ENCODE measurements at places on chromosomes 12 and 14.

- DNase-seq, result peak; percentile 35
Measured at GRCh38 chr12:104750061-104750460, 208.0 kb downstream of the SLC41A2 start.

- no peak for DNase-seq
Measured at GRCh38 chr14:52802597-52802996, 11.2 kb upstream of the GNPNAT1 start.

GRCh38 chr14:93035917-93036651, 79.6 kb downstream of the ITPK1 start:
- DNase-seq, result no peak

DNA sequence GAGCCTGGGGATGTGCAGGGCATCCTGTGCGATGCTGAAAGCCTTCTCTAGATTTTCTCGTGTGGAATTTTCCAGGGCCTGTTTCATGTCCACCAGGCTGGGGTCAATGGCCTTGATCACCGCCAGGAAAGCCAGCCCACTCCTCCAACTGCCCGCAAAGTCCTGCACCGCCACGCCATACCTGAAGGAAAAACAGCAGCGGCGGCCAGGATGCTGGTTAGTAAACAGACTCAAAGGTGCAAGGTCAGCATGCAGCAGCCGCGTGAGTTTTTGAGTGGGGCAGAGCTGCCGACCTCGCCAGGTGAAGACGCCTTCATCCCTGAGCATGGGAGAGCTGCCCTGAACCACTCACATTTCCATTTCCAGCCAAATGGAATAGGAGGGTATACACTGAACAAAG, 53.4 kb upstream of the DICER1 start:
- no peak for DNase-seq

GRCh38 chr12:107662484-107662883, 23.1 kb upstream of the PWP1 start:
- DNase-seq, result no peak

GRCh38 chr14:58749066-58749669, 111.4 kb downstream of the DACT1 start:
- DNase-seq, result peak; percentile 71

DNA sequence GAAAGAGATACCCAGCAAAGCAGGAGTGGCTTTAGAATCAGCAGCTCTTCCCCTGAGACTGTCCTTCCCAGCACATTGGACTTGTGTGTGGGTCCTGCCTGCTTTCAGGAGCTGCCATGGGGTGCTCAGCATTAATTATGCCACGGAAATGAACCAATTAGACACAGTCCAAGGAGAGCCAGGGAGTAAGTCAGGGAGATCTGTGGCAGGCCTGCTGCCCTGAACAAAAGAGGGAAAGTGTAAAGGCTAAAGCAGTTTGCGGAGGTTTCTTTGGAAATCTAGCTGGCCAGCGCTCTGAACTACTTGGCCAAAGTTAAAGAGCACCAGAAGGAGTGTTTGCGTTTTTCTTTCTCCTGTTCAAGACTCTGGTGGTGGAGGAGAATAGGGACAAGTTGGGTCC, 65.7 kb upstream of the SRSF5 start:
- DNase-seq, result no peak

GRCh38 chr14:61904946-61905345, 142.7 kb downstream of the SNAPC1 start:
- no peak for DNase-seq

DNA sequence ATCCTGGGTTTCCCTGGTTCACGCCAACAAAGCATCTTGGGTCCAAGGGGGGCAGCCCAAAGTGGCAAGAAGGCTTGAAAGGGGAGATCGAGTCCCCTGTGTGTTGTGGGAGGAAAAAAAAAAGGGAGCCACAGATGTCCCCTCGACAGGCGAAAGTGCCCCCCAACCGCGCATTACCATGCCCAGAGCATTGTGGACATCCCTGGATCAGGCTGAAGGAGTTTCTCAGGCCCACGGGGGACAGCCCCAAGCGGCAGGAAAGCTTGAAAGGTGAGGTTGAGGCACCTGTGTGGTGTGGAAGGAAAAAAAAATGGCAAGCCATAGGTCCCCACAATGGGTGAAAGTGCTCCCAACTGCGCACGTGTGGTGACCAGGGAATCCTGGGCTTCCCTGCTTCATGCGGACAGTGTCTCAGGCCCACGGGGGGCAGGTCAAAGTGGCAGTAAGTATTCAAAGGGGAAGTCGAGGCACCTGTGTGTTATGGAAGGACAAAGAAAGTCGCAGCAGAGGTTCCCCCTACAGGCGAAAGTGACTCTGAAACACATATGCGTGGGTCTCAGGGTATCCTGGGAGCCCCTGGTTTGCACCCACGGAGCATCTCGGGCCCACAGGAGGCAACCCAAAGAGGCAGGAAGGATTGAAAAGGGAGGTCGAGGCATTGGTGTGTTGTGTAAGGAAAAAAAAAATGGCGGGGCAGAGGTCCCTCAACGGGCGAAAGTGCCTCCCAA, 580.1 kb downstream of the ALG10 start:
- no peak for DNase-seq

DNA sequence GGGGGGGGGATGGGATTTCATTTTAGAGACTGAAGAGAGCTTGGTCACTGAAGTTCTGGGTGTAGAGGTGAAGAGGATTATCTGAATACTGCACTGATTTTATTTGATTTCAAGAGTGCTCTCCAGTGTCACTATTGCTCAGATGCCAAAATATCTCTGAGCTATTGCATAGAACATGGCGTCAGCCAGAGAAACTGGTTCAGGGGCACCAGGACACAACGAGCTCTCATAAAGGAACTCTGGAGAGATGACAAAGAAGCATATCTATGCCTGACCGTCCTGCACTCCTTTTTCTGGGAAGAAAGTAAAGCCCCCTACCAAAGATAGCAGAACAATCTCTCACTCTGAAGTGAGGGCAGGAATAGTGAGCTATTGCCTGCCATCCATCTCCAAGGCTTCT, 2.0 kb downstream of the SLC7A8 start:
- DNase-seq, result no peak

DNA sequence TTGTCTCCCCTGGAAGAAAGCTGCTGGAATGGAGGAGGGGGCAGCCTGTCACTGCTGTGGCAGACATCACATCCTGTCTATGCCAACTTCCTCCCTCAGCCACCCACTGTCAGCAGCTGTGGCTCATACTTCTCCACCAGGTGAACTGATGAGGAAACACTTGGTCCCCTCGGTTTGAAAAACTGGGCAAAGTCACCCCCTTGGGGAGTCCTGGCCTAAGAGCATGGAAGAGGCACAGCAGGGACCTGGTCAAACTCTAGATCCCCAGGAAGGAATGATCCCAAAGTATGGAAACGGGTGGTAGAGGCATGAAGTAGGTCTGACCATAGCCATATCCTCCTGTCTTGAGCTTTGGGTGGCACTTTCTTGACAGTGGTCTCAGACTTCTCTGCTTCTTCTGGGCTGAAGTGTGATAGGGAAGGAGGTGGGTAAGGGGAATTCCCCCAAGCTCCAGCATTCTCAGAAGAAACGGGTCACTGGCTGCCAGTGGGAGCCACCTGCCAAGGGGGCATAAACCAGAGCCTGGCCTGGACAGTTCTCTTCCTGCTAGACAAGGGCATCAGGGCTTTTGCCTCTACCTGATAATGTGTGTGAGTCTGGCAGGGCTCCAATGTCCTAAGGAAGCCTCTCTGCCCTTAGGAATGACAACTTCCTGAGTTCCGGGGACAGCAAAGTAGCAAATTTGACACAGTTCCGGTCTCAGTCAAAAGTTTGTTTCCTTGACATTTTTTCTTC, 36.0 kb downstream of the FMNL3 start:
- no peak for DNase-seq

- DNase-seq, result no peak
Measured at GRCh38 chr12:69816082-69816481, 8.9 kb upstream of the MYRFL start.

GRCh38 chr12:94157181-94157580, 8.8 kb downstream of the PLXNC1 start:
- DNase-seq, result no peak

DNA sequence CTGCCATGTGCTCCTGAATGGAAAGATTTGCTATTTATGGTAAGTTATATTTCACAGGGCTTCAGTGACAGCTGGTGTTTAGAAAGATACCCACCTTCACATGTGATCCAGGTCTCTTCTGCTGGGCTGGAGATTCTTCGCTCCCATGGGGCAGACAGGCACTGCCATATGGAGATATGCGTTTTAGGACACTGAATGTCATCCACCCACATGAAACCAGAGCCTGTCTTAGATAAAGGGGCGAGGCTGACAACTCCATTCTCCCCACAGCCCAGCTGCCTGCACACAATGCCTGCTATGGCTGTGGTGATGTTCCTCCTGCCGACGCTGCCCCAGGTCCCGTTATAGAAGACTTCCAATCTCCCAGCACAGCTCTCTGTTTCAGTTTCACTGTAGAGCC, 69.4 kb downstream of the ACSM4 start:
- DNase-seq, result no peak

DNA sequence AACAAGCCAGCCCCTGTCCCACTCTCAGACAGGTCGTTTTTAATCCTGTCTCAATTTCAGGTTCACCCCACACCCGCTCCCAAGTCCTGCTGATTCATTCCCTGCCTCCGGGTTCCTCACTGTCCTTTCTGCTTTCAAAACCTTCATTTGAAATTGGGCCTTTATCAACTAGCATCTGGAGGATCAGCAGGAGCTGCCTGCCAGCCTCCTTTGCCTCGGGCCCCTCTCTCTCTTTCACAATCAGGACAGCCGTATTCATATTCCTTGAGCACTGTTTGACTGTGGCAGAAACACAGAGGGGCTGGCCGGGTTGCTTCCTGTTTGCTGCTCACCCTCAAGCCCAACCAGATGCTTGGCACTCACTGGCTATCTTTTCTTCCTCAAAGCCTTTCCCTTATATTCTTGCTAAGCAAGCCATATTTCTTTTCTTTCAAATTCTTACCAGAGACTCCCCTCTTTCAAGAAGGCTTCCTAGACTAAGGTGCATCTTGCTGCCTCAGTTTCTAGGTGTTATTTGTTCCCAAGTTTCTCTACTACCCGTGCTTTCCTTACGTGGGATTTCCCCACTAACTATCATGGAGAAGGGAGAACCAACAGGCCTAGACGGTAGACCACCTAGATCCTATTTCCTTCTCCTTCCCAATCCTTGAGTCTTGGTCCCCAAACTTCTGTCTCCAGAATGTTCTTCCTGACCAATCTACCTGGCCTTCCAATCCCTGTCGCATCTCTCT, 3.0 kb downstream of the GALNT6 start:
- peak; percentile 53 for DNase-seq

GRCh38 chr14:77375164-77375950, 1.5 kb downstream of the TMED8 start:
- no peak for DNase-seq

GRCh38 chr14:76778546-76779215, 17.4 kb downstream of the VASH1 start:
- no peak for DNase-seq

- no peak for DNase-seq
Measured at GRCh38 chr14:60944204-60944603, 36.7 kb downstream of the TRMT5 start.

DNA sequence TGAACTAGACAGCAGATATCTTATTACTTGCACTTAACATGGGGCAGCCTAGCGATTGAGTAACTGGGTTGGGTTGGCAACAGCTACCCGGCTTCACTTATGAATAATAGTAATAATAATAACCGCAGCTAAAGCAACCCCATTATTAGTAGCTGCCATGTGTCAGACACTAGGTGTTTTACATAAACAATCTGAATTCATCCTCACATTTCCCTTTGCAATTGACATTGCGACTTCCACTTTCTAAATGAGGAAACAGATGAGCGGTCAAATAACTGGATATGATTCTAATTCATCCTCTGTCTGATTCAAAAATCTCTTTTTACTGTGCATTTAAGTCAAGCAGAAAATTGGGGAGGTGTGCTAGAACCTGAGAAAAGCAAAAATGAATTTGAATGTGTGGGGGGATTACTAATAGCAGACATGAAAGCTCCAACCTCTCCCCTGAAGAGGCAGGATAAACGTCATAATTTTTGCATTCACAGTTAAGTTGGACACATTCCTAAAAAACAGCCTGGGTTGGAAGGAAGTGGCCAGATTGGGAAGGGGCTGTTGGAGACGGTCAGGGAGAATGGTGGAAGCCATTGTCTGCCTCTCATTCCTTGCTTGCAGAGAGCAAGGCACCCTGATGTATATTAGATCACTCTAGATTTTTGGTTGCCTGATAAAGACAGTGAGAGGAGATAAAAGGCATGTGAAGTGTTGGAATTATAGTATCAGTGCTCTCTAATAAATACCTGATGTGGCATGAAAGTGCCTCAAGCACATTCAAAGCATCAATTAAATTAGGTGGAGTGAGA, 13.1 kb downstream of the EMP1 start:
- DNase-seq, result no peak

- DNase-seq, result peak; percentile 63
Measured at GRCh38 chr14:37122288-37122687, 50.1 kb downstream of the SLC25A21 start.

DNA sequence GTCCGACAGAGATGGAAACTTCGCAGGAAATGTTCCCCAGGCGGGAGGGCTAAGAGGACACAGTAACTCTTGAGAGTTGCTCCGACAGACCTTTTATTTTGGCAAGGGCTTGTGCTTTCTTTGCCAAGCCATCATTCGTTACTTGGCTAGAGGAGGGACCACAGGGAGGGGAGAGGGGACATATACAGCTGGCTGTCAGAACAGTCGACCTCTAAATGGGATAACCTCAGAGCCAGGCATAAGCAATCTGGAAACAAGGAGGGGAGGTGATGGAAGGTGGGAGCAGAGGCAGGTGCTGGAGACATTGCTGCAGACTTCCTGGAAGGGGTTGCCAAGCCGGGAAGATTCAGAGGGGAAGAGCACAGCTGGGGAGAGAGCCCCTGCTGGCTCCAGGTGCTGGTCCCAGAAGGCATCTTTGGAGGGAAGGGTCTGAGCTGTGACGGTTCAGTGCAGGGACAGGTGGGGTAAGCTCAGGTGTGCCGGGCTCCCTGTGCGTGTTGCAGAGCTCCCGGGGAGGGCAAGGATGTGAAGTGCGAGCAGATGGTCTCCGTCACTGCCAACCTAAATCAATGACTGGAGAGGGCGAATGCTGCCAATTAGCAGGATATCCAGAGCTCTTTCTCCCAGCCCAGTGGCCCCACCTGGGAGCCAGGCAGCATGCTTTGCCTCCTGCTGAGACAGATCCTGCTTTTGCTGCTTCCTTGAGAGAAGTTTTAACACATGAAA, 50.1 kb downstream of the CHST11 start:
- DNase-seq, result no peak

DNA sequence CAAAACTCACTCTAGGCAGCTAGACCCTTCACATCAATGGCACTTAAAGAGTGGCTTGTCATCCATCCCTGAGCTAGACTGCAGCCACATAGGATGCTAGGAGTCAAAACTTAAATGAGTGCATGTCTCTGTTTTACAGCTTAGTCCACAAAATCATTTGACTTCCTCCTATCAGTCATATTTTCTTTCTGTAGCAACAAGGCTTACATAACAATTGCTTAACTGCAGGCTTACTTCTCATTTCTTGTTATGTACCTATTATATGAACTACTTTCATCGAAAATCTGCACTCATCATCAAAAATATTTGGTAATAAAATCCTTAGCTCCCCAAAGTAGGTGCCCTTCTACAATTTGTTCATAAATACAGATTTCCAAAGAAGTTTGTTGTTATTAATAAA, 30.1 kb downstream of the CLEC1A start:
- DNase-seq, result no peak

- DNase-seq, result peak; percentile 57
Measured at GRCh38 chr14:74879427-74880182, 2.1 kb upstream of the DLST start.
